NCI-H446 treated with DMSO at 0.1 percent for 48 hours (cell line): ENCODE measurements at places on chromosomes 5 and 9.

DNA sequence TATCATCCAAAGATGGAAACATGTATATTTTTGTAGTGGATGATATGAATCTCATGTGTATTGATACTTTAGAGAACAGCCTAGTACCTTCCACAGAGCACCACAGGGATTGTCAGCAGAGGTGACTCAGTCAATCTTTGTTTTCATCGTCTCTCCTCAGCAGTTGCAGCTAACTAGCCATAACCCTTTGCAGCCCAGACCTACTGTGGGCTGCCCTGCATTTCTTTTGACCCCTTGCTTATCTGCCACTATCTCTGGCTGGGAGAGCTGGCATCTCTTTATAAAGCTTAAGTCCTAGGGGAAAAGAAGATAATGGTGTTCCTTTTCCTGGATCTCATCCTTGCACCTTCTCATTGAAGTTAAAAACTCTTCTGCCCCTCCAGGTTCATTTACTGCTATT, 28.7 kb downstream of the HMGCR start:
- DNase-seq: no peak

- DNase-seq: peak; percentile 67
Measured at GRCh38 chr5:158979749-158980521, 119.8 kb downstream of the EBF1 start.

DNA sequence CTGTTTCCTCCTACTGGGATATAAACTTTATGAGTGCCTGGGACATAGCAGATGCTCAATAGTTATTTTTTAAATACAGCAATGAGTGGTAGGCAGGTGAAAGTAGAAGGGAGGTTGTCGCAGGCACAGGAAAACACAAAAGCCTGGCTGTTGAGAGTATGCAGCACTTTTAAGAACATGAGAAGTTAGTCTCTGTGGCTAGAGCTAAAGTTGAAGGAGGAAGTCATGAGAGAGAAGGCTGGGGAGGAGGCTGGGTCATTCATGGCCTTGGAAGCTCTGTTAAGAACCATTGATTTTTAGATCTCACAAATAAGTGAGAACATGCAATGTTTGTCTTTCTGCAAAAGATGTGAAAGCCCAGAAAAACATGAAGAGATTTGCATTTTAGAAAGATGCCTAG, 126.7 kb downstream of the PRKACG start:
- no peak for DNase-seq

DNA sequence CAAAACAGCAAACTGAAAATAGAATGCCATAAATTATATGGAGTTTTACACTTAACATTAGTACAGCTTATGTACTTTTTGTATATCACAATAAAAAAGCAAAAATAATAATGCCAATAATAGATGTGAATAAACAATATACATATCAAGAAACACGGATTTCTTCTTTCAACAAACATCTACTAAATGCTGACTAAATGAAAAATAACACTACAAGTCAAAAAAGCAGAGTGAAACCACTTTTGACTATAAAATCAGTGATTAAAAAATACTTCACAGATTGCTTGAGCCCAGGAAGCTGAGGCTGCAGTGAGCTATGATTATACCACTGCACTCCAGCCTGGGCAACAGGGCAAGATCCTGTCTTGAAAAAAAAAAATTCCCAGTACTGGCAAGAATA, 32.2 kb downstream of the FANCC start:
- no peak for DNase-seq

- DNase-seq: no peak
Measured at GRCh38 chr5:144248015-144248414, 77.3 kb downstream of the KCTD16 start.

GRCh38 chr5:152051499-152052454, 127.1 kb upstream of the GLRA1 start:
- DNase-seq: no peak

- DNase-seq: no peak
Measured at GRCh38 chr5:170474489-170475274, 29.1 kb upstream of the KCNIP1 start.

GRCh38 chr5:4651806-4652565, 488.1 kb upstream of the ADAMTS16 start:
- DNase-seq: no peak

- DNase-seq: no peak
Measured at GRCh38 chr5:159838551-159839222, 77.6 kb upstream of the ADRA1B start.

GRCh38 chr5:131541071-131541470, 94.0 kb downstream of the RAPGEF6 start:
- DNase-seq: no peak

GRCh38 chr5:33409435-33410170, 31.2 kb upstream of the TARS1 start:
- no peak for DNase-seq

GRCh38 chr5:84816160-84816559, 431.5 kb upstream of the EDIL3 start:
- no peak for DNase-seq

DNA sequence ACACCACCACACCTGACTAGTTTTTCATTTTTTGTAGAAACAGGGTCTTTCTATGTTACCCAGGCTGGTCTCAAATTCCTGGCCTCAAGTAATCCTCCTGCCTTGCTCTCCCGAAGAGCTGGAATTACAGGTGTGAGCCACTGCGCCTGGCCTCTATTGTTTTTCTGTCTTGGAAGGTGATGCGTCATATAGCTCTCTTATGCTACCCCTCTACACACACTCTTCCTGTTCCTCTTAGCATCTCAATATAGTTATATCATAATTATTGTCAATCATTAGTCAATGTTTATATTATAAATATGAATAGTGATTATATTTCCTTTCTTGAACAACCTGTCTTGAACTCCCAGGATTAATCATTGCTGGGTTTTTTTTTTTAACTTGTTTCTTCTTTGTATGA, 7.3 kb downstream of the PKD2L2 start:
- no peak for DNase-seq

DNA sequence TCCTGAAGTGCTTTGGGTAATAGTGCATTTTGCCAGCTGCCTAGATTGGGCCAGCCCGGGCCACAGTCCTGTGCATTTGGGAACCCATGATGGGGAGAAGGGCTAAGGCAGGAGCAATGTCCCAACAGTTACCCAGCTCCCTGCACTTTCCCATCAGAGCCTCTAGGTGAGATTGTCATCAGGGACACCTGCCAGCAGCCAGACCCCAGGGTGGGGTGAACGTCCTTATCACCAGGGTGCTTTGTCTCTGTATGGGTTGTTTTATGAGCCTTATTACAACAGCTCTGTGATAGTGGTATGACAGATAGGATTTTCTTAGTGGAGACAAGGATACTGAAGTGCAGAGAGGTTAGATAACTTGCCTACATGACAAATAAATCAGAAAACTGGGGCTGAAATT, 365.7 kb downstream of the OSTF1 start:
- DNase-seq: no peak
